Activated CD4-positive, alpha-beta T cell treated with anti-CD3 and anti-CD28 coated beads, Interleukin-2, amount 50 U/mL, for 16 hours (primary cell): ENCODE measurements at places on chromosomes 4 and X.

- DNase-seq = no peak
These were observed 212.9 kb downstream of the LDB2 start for GRCh38 chr4:16685536-16685935.

DNA sequence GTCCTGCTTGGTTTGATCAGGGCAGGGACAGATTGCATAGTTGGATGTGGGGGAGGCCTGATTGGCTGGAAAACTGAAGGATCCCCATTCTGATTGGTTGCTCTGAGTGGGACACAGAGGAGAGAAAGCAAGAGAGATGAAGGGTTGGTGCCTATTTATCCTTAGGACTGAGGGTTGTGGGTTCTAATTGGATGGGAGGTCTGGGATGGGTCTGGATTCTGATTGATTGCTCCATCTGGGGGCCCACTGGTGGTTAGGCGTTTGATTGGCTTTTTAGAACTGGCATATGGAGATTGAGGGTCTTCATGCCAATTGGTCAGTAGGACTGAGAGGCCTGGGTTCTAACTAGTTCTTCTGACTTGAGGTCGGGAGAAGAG, 644 bp upstream of the EBP start:
- DNase-seq = peak; percentile 50

GRCh38 chrX:13550346-13550745, 19.1 kb upstream of the EGFL6 start:
- peak; percentile 48 for DNase-seq

- no peak for DNase-seq
These were observed 979.3 kb downstream of the GLUD2 start for GRCh38 chrX:122026665-122027064.
